Bronchial epithelial cell (primary cell): ENCODE measurements at places on chromosomes 6 and 20.

- DNase-seq: peak; percentile 65
Observed at GRCh38 chr20:50120935-50121693, 8.2 kb upstream of the UBE2V1 start.

- peak; percentile 55 for DNase-seq
Observed at GRCh38 chr6:133245422-133245903, 4.3 kb downstream of the EYA4 start.

GRCh38 chr6:1619098-1619672, 9.5 kb downstream of the FOXC1 start:
- DNase-seq: no peak

- no peak for DNase-seq
Observed at GRCh38 chr6:138560130-138560860, 61.0 kb upstream of the NHSL1 start.

- no peak for DNase-seq
Observed at GRCh38 chr6:137800762-137801161, 66.3 kb upstream of the TNFAIP3 start.

DNA sequence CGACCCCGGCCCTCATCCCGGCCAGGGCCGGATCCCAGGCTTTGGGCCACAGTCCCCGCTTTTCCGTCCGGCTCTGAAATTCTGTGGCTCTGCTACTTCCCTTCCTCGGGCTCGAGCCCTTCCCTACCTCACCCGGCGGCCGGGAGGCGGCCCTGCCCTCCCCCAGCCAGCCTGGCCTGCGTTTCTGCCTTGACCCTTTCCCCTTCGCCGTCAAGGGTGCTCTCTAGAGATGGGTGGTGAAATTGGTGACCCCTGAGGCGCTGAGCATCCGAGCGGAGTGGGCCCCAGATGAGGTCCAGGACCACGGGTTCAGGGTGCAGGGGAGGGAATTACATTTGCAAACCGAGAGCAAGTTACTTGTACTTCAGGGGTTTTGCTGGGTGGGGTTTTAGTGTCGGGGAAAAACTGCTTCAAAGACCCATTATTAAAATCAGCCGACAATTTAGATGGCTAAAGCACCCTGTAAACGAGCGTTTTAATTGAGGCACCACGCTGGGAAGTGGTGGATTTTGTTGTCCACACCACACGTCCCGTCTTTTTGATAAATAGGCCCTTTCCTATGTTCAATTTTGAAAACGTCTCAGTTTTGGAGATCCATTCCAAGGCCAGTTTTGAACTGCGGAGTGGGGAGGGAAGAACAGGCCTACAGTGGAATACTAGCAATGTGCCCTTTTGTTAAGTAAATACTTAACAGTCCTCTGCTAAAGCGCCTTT, 9.9 kb downstream of the TFAP2A start:
- DNase-seq: peak; percentile 41

- DNase-seq: no peak
Observed at GRCh38 chr6:85465762-85466161, 15.9 kb downstream of the NT5E start.

DNA sequence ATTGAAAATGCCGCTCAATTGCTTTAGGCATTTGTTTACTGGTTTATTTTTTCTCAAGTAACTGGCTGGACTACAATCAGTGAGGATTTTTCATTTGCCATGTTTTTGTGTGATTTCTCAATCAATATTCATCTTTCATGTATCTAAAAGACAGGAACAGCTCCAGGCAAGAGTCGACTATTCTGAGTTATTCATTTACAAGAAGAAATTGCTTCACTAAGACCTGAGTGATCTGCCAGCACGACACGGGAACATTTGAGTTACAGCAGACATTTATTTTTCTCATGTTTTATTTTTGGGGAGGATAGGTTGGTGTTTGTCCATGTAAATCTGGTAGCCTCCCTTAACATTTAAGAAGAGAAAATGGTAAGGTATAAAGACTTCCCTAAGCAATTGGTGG, 124.1 kb downstream of the CBLN4 start:
- DNase-seq: no peak

DNA sequence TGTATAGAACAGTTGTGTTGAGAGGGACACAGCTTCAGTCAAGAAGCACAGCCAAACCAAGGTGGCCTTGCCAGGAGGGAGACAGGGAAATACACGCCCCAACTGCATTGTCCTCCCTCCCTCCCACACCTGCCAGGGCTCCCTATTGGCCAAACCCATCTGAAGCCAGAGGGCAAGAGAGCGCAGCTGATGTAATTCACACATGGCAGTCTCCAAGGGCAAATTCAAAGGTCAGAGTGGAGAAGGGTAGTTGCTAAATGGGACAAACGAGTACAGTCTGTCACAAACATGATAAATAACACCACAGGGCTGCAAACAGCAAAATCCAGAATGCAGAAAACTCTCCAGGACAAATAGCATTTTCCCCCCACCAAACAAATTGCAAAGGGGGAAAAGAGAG, 23.2 kb upstream of the PPP1R16B start:
- no peak for DNase-seq

- DNase-seq: no peak
Observed at GRCh38 chr6:2940010-2940850, 31.1 kb downstream of the SERPINB6 start.

DNA sequence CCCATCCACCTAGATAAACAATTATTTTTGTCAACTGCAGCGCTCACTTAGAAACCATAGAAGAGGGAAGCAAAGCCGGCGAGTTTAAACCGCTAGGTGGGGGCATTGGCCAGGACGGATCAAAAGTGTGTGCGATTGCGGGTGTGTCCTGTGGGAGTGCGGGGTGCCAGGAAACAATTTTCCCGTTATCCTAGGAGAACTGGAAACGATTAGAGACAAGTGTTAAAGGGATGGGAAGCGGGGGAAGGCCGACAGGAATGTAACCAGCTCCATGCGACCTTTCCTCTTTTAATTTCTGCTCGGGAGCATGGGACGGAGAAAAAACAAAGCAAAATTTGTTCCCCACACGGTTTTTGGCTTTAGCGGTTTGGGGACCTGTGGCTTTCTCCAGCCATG, 2.8 kb upstream of the HTR1B start:
- DNase-seq: peak; percentile 57

DNA sequence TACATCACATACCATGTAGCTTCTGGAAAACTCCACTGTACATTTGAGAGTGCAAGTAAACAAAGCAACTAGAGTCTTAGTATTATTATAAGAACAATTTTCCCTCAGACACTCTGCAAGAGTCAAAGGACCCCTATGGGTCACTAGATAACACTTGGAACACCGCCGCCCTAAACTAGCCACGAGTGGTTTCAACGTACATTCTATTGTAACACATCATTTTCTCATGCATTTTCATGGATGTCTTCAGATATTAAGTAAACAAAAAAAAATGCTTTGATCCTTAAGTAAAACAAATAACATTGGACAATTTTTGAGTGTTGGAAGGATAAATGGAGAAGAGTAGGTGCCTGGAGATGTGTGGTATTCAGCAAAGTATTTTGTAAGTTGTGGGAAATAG, 3.2 kb upstream of the RNF146 start:
- DNase-seq: no peak

DNA sequence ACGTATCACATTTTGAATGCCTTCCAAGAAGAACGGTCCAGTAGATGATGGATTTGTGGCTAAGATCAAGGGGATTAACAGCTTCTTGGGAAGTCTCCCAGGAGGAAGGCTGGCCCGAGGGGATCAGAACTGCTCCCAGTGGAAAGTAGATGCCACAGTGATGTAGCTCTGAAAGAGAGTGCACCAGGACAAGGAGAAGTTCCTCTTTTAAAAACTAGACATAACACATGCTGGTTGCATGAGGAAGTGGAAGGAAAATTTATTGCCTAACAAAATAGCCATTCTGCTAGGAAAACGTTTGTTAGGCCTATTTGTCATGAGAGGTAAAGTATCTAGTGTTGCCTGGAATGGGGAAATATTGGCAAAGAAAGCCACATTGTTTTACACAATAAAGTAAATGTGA, 87.8 kb downstream of the CDH26 start:
- DNase-seq: peak; percentile 6

DNA sequence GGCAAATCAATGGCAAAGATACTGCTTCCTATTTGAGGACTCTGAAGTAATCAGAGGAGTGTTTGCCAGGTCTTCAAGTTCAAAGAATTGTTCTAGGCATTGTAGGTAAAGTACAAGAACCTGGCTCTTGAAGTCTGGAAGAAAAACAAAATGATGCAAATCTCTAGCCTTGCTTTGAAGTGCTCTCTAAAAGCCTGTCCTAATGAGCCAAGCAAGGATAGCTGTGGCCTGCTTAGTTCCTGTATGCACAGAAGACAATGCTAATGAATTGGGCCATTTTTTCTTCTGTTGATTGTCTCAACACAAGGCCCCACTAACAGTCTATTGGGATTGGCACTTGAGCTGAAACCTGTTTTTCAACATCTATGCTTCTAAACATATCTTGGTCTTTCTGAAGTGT, 165.0 kb upstream of the POU3F2 start:
- no peak for DNase-seq

DNA sequence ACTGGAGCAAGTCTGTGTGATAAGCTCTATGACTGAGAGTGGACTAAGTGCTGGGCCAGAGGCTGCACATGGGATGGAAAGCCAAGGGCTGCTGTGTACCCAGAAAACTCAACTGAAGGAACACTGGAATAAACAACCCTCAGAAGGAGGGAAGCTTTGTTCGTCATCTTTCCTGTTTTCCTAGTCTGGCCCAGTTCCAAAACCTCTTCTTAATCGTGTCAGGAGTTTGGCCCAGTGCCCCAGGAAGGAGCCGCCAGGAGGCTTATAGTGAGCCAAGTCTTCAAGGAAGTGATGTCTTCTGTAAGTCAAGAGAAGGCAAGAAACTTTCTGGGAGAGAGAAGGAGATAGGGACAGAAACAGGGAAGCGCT, 23.3 kb upstream of the TOP1 start:
- DNase-seq: peak; percentile 95

DNA sequence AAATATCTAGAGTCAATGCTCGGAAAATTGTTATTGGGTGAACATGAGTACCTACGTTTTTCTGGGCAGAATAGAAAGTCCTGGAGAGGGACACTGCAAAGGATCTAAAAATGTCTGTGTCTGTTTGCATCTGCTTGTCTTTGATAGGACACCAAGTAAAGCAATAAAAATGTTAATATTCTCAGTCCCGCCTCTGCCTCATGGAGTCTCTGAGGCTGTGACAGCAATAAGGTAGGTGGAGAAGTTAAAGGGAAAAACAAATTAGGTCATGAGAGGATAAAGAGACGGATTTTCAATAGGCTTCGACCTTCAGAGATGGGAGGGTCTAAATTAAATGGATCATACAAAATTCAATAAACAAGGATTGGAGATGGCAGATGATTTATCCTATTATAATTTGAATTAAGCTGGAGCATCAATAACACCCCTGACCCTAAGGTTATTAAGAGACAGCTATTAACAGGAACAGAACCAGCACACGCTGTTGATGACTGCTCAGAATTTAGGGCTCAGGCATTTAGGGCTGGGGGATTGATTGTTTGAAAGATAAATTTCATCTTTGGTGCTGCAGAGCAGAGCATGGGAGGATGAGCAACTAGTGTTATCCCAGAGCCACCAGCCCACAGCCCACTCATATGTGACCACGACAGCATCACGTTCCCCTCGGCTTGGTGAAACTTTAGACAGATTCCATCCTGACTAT, 620.3 kb upstream of the CDH4 start:
- DNase-seq: no peak

DNA sequence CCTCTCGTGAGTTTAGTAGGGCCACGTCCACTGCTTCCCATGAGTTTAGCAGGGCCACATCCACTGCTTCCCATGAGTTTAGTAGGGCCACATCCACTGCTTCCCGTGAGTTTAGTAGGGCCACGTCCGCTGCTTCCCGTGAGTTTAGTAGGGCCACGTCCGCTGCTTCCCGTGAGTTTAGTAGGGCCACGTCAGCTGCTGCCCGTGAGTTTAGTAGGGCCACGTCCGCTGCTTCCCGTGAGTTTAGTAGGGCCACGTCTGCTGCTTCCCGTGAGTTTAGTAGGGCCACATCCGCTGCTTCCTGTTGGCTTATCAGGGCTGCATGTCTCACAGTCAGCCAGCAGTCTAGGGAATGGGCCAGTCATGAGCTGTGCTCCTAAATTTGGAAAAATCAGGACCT, 113.7 kb upstream of the QKI start:
- DNase-seq: no peak

DNA sequence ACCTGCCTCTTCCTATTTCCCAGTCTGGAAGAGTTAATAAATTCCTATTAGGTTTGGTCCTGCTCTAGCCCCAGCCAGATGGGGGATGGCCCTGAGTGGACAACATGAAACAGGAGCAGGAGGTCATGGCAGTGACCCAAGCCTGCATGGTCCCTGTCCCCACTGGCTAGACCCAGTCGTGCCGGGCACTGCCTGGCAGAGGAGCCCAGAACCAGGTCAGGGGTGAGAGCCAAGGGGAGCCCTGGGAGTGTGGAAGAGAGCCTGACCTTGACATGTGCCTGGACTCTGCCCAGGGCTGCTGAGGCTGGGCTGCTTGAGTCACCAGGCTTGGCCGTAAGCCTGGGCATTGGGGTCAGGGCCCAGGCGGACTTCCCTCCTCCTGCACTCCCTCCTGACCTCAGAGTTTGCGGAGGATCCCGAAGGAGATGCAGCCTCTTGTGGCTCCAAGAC, 3.6 kb downstream of the AVP start:
- no peak for DNase-seq

DNA sequence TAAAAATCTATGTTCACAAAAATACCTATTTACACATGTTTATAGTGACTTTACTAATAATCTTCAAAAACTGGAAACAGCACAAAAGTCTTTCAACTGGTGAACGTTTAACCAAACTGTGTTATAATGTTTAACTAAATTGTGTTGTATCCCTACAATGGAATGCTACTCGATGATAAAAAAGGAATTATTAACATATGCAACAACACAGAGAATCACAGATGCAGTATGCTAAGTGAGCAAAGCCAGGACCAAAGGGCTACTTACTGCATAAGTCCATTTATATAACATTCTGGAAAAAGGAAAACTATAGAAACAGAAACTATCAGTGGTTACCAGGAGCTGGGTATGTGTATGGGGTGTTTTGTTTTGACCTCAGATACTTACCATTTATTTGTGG, 602.2 kb upstream of the BTBD3 start:
- DNase-seq: no peak

- DNase-seq: no peak
Observed at GRCh38 chr20:2280082-2280481, 15.7 kb upstream of the TGM3 start.

GRCh38 chr6:158516098-158516497, 43.8 kb upstream of the TMEM181 start:
- no peak for DNase-seq
